ENCODE measurements at places on chromosomes 4 and X.

- DNase-seq = no peak
Observed at GRCh38 chr4:74021601-74022000, 16.9 kb downstream of the CXCL3 start.

- no peak for DNase-seq
Observed at GRCh38 chr4:18103876-18104605, 82.5 kb upstream of the LCORL start.

DNA sequence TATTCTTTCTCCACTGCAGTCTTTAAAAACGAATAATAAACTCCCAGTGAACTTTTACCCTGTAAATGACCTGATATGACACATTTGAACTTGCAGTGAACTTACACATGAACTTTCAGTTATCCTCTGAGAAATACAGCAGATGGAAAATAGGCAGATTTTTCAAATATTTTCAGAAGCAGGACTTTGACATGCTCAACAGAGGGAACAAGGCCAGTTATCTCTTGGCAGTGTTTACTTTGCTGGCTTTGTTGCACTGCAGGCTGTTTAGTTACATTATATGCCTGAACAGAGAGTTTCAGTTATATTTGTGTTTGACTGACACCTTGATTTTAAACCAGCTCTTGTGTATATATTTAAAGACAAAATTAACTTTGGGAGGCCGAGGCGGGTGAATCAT is 47.6 kb upstream of the FGG start:
- no peak for DNase-seq

GRCh38 chr4:111652236-111652635 is 493.0 kb upstream of the FAM241A start:
- DNase-seq = no peak

Measured in activated CD4-positive, alpha-beta T cell treated with anti-CD3 and anti-CD28 coated beads, Interleukin-2, amount 50 U/mL, for 1 hour (primary cell).